ENCODE measurements at places on chromosomes 13 and 19.

DNA sequence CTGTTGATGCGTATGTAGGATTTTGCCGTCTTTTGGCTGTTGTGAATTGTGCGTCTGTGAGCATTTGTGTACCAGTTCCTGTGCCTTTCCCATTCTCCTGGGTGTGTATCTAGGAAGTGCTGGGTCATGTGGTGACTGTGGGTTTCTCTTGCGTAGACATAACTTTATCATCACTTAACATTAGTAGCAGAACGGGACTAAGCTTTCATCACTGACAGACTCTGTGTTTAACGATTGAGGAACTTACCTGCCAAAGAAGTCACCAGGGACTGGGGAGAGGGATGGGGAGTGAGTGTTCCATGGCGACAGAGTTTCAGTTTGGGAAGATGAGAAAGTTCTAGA is 15.0 kb downstream of the FZR1 start:
- DNase-seq: no peak

GRCh38 chr19:50007170-50007569 is 18.0 kb downstream of the VRK3 start:
- no peak for DNase-seq

- DNase-seq: peak; percentile 91
Observed at GRCh38 chr19:2427429-2428320, at the start of gene TIMM13. Gene TIMM13 (minus strand): TSS chr19:2427586. CDS start chr19:2427533, 53 bp downstream.

DNA sequence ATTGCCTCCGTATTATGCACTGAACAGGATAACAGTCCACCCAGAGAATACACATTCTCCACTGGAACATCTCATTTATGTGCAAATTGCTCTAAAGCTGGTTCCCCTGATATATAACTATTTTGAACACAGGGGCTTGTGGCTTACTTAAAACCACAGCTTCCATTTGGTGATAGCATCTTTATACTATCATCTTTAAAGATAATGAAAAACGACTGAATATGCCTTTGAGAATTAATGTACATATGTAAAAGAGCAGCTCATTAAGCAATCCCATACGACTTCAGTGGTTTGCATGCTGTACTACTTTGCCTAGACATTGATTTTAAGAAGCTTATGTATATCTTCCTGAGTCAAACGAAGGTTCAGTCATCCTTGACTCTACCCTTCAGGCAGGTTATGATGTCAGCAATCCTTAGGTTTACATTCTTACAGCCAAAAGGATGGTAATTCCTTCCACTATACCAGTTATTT is 40.8 kb downstream of the BRD4 start:
- DNase-seq: no peak

DNA sequence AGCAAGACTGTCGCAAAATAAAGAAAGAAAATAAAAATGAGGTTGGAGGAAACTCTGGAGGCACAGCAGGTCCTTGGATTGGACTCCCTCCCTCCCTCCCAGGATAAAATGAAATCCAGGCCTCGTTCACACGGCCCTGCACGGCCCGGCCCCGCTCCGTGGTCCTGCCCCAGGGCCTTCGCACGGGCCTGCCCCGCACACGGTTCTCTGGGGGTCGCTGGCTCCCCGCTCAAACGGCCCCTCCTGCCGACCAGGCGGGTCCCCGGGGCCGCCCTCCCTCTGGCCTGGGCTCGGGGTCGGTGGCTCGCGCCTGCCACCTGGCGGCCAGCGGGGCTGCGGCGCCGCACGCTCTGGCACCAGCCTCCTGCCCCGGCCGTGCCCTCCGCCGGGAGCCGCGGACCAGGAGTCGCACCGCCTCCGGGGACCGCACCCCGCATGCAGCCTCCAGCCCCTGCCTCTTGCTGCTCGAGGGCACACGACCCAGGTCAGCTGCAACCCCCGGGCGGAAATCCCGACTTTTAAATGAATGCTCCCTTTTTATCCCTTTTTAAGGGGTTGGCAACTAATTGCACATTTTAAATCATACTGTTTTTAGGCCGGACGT is 1.5 kb upstream of the WDR18 start:
- no peak for DNase-seq

DNA sequence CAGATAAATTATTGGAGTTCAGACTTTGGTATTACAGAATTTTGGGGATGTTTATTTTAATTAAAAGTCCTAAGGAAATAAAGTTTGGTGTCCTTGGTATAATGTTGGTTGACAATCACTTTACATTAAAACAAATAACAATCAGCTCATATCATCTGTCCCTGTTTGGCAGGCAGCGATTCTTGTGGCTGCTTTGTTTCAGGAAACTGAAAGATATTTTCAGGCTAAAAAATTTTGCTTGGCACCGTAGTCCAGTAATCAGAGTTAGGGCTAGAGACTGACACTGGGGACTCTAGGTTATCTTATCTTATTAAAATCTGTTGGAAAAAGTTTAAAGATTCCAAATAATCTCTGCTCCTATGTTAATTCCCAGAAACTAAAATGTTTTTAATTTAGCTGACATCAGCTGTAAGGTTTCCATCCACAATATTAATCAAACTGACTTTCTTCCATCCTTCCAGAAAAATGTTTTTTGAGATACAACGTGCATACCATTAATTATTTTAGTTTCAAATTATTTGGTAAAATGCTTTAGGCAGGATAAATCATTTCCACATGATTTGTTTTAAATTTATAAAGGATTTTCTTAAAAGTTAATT is 97.6 kb downstream of the ZIC5 start:
- DNase-seq: no peak

DNA sequence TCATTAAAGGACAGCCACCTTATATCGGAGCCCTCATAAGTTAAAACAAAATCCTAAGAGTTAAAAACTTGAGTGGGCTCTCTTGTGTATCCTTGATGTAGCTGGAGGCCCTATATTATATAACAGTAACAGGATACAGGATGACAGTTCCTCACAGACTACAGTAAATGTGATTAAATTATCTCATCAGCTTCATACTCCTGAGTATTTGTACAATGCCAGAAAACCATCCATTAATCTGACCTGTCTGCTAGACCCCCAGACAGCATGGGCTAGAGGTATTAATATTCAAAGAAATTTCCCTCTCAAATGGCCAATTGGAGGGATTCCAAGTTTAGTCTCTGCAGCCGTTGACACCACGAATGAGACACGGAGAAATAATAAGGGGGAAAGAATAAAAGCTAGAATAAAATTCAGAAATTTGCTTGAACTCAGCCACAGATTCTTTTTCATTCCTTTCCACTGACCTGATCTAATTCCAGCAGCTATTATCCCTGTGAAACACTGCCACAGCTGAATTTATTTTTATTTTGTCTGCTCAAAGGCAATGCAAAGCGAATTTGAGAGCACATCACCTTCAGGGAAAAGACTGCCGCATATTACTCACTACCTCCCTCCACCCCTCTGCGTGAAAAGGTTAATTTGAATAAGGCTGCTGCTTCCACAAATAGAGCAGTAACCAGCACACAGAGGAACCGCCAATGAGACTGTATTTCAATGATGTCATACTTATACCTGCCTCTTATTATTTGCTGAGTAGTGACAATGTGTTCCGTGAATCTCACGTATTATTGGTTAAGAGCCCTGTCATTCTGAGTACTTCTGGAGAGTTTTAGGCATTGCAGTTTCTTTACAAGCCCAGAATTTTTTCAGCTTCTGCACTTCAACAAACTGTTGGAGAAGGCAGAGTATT is 155.9 kb upstream of the KLF12 start:
- peak; percentile 67 for DNase-seq

DNA sequence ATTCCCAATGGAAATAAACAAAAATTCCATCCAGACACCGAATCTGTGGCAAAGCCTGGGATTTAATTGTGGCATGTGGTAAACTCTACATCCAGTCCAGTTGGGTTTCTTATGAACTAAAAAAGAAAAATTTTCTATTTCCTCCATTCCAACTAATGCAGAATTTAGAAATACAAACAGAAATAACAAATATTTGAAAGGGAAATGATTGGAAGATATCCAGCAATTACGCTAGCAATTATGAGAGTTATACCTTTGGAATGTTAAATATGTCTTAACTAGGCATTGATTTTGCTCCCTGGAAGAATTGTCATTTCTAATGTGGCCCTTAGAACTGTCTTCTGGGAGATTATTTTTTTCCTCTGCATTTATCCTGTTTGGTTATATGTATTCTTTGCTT is 421.4 kb upstream of the KLHL1 start:
- no peak for DNase-seq

DNA sequence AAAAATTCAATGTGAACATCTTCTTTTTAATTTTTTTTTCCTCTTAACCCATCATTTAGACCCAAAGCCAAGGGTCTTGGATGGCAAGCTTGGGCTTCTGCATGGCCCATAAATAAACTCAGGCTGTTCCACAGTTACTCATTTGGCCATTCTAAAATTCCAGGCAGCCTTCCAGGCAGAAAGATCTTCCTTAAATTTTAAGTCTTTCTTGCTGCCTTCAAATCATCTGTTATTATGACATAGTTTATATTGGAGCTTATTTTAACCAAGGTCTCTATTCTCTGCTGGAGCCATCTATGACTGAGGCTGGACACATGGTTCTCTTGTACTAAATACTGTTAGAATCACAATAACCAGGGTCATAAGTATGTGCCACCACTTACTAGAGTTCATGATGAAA is 317.3 kb upstream of the MAB21L1 start:
- DNase-seq: no peak

- no peak for DNase-seq
Observed at GRCh38 chr13:91368101-91368500, 20.6 kb downstream of the MIR17HG start.

DNA sequence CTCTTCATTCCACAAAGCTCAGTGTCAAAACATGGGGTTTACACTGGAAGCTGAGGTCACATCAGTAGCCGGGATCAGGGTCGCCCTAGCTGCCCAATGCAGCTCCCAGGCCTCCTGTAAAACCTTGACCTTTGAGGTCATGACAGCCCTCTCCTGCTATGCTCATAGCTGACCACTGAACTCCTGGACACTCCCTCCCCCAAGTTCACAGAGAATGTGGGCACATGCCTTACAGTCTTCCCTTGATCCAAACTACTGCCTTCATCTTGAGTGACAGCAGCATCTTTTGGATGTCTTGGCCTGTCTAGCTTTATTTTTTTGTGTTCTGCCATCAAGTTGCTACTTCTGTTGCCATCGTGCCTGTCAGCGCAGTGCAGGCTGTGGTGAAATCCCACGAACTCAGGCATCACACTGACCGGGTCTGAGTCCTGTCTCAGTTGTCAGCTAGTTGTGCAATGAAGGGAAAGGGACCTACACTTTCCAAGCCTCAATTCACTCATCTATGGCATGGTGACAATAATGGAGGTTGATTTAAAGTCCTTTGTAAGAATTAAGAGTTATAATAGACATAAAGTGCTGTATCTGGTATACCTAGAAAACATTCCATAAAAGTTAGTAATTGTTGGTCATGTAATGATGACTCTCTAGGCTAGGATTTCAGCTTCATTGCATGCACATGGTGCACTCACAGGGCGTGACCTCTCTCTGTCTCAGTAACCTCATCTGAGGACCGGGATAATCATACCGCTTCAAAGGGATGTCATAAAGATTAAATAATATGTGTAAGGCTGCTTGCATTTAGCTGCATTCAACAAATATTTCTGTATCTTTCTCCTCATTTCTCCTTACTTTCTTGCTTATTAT is 16.4 kb upstream of the ALOX5AP start:
- no peak for DNase-seq

GRCh38 chr19:11382898-11383705 is 1.0 kb downstream of the EPOR start:
- no peak for DNase-seq

- DNase-seq: no peak
Observed at GRCh38 chr19:2081873-2082810, 14.0 kb downstream of the MOB3A start.

DNA sequence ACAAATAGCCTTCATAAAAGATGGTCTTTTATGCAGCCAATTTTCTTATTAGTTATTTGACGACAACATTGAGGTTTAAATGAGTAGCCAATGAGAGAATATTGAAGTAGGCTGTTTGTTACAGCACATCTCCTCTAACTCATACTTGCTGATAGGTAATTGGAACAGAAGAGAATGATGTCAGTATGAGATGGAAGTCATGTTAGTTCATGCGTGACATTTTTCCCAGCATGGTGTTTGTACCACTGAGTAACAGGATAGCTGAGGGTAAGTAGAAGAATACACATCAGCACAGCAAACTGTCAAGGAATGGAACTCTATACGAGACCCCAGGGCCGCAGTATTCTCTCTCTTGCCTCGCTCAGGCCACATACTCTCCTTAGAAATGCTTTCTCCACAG is 37.2 kb downstream of the COL4A2 start:
- no peak for DNase-seq

DNA sequence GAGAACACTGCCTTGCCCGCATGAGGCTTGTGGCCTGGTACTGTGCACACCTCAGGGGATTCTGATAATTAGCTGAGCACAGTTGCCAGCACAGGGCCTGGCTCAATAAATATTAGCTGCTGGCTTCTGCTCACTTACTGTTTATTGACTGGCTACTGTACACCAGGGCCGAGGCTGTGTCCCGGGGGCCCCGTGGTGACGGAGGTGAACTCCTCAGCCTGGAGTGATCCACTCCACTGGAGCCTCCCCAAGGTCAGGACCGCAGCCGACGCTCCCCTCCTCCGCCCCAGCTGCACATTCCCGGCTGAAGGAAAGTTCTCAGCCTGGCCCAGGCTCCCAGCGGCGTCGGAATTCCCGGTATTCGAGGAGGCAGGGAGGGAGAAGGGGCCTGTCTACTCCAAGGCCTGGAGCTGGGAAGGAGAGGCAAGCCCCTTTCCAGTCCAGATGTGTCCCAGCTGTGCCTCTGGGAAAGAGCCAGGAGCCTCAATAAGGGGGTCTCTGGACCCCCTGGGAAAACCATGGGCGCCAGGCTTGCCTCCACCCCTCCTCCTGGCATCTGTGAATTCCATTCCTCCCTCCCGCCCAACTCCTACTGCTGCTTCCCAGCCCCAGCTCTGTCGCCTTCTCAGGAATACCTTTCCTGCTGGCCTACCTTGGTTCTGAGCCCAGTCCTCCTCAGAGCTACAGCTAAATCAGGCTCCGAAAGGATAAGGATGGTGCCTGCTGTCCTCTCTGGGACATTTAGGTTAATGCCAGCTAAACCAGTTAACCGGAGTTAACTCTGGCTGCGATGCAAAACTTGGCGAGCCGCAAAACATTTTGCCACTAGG is 7.3 kb downstream of the RPS16 start:
- DNase-seq: no peak

DNA sequence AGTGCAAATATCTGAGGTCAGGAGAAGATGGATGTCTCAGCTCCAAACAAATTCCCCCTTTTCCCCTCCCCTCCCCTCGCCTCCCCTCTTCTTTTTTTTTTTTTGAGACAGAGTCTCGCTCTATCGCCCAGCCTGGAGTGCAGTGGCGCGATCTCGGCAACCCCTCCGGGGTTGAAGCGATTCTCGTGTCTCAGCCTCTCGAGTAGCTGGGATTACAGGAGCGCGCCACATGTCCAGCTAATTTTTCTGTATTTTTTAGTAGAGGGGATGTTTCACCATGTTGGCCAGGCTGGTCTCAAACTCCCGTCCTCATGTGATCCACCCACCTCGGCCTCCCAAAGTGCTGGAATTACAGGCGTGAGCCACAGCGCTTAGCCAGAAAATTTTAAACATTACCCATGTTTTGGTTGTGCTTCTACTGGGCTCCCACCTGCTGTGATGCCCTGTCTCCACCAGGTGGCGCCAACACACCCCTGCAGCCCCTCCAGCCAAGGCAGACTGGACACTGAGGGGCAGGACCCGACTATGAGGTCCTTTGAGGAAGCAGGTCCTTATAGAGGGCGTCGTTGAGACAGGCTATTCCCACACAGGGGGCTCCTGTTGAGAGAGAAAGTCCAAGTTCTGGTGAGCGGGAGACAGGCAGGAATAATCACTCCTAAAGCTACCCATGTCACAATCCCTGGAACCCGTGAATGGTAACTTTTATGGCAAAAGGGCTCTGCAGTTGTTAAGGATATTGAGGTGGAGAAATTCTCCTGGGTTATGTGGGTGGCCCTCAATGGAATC is 6.3 kb downstream of the ERICH4 start:
- peak; percentile 75 for DNase-seq

- DNase-seq: no peak
Observed at GRCh38 chr19:39704181-39705044, at the start of gene LGALS14. Gene LGALS14 (plus strand): TSS chr19:39704481. CDS start chr19:39704529, 48 bp downstream.

Measured in nucleus accumbens (tissue), 56 donors.